Activated T-helper 1 cell treated with anti-CD3 and anti-CD28 coated beads, Interleukin-12 subunit alpha, Interleukin-12 subunit beta, Interleukin-2, Interleukin-4 antibody, amounts not matched to agents 30 ng/mL and 10 ng/mL and 1 ng/mL, durations not matched to agents 14 hours and 24 hours and 36 hours (primary cell): ENCODE measurements at places on chromosomes 11 and 22.

DNA sequence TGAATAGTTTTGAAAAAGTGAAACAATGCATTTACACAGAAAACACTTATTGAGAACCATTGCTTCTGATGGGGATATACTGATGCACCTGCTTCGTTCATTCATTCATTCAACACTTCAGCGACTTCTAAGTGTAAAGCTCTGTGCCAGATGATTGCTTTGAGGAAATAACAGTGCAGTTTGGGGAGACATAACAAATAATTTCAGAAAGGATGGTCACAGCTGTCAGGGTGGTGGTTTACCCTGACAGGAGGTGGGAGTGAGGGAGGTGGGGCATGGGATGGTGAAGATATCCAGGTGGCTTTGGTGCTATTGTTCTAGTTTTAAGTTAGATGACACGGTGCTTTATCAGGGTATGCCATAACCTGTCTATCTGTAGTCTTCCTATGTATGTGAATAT is 344.1 kb downstream of the LARGE1 start:
- no peaks in the 10 kb centered on the region for H3K27me3 ChIP-seq
- DNase-seq, result no peak
- H3K4me1 ChIP-seq, result no peaks in the 10 kb centered on the region
- H3K36me3 ChIP-seq, result no peaks in the 10 kb centered on the region

DNA sequence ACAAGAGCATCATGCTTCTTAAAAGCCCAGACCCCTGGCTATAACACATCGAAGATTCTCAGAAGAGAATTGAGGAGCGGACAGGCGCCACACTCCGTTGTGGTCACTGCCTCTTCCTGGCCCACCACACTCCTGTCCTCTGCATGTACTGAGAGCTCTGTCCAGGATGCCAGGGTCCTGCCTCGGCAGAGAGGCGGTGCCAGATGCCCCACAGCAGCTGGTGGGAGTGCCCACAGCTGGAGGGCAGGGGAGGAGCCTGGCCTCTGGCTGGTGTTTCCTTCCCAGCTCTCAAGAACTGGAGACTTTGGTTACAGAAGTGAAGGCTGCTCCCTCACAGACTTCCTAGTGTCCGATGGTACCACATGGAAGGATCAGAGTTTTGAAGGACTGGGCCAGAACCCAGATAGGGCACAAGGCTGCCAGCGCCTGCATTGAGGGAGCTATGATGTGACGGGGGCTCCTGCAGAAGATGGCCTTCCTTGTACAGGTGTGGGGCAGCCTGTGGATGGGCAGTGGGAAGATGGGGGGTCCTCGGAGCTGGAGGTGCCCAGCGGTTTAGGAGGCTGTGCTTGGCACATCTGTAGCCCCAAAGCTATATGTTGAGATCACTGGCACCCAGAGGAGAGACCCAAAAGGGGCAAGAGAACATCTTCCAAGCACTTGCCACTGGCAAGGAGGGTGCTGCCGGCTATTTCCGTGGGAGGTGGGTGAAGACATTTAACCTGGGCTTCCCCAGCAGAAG is 19.4 kb downstream of the RSPH14 start:
- DNase-seq, result no peak
- H3K27ac ChIP-seq, result no peak overlapping the region
- H3K27me3 ChIP-seq, result no peaks in the 10 kb centered on the region
- H3K4me1 ChIP-seq, result peaks cover 11% of the 10 kb centered on the region
- peaks cover 5% of the 10 kb centered on the region for H3K36me3 ChIP-seq

DNA sequence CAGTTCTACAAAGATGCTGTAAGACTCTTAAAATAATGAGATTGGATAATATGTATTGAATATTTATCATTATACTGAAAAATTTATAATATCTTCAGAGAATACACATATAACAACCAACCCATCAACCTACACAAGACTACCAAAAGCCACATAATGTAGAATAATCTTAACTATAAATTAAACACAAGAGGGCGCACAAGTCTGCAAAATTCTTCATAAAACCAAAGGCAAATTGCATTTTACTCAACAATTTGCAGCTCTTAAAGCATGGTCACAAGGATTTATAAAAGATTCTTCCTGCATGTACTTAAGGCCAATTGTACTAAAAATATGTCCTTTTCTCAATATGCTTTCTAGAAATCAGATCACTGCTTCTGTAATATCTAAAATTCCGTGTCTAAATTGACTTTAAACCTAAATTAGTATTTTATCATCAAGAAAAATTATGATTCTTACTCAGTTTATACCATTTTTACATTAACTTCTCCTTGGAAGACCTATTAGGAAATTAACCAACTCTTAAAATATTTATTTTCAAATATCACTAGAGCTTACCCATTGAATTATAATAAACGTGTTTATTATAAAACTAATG is 79.0 kb downstream of the TTC28 start:
- H3K4me3 ChIP-seq, result no peak overlapping the region
- H3K4me1 ChIP-seq, result no peaks in the 10 kb centered on the region
- no peaks in the 10 kb centered on the region for H3K36me3 ChIP-seq
- H3K27me3 ChIP-seq, result peaks cover 36% of the 10 kb centered on the region
- no peak overlapping the region for H3K27ac ChIP-seq

- no peak overlapping the region for H3K27ac ChIP-seq
- no peaks in the 10 kb centered on the region for H3K4me1 ChIP-seq
- H3K4me3 ChIP-seq, result no peak overlapping the region
- no peaks in the 10 kb centered on the region for H3K36me3 ChIP-seq
- peaks cover 10% of the 10 kb centered on the region for H3K27me3 ChIP-seq
Measured at GRCh38 chr11:134543645-134544044, 131.6 kb upstream of the B3GAT1 start.

DNA sequence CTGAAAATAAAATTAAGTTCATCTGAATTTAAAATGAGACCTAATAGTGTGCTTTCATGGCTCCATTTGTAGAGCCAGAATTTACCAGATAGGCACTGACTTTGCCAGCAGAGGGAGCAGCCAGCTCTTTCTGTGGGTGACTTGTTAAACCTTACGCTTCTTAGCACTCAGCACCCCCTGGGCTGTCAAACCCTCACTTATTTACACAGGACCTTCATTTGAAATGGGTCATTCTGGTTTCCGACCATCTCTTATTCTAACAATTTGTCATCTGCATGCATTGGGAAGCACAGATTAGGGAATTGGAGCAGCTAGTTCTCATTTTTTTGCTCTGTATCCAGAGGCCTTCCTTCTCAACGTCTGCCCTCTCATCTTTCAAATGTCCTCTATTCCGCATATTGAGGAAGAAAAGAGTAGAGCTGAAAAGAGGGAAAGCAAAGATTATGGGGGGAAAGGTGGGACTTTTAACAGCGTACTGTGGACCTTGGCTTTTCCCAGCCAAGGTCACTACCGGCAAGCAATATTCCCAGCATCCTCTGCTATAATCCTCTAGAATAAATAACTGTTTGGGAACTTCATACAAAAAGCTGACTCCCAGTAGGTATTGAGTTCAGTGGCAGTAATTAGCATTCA is 3.1 kb downstream of the ASRGL1 start:
- H3K4me3 ChIP-seq, result no peak overlapping the region
- DNase-seq, result peak; percentile 34
- H3K36me3 ChIP-seq, result peaks cover 2% of the 10 kb centered on the region
- peaks cover 24% of the 10 kb centered on the region for H3K27me3 ChIP-seq
- H3K4me1 ChIP-seq, result peaks cover 13% of the 10 kb centered on the region
